ENCODE measurements at places on chromosomes 11 and 22.

DNA sequence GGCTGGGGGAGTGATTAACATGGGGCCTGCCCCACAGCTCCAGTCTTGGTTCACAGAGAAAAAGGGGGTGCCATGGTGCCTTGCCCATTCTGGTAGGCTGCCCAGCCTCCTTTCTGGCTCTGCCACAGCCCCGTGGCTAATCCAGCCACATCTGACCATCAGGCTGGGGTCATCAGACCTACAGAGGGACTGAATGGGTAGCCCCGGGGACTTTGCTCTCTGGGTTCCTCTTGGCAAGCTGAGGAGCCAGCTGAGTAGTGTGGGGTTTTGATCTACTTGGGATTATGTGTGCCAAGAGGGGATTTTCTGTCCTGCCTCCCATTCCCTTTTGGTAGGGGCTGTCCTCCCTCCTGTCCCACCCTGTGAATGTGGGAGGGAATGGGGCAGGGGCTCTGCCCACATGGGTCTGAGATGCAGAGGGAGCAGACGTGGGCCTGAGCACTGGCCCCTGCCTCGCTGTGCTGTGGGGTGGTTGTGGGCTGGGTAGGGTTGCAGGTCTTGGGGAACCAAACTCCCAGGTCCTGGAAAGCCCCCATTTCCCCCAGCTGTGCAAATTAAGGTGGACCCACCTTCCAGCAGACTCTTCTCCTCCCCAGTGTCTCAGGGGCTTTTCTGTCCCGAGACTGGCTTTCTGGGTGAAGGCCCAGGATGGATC is 32.0 kb downstream of the CD82 start:
- H3K4me1 ChIP-seq: peaks cover 40% of the 10 kb centered on the region
- H3K27me3 ChIP-seq: no peaks in the 10 kb centered on the region
- no peak for DNase-seq
- no peaks in the 10 kb centered on the region for H3K36me3 ChIP-seq
- peak overlapping the region; percentile 39 for H3K4me3 ChIP-seq
- no peak overlapping the region for H3K27ac ChIP-seq

GRCh38 chr11:9207229-9207628 is 57.9 kb downstream of the DENND5A start:
- H3K4me3 ChIP-seq: no peak overlapping the region
- H3K27ac ChIP-seq: no peak overlapping the region
- no peak for DNase-seq
- no peaks in the 10 kb centered on the region for H3K27me3 ChIP-seq
- peaks cover 13% of the 10 kb centered on the region for H3K4me1 ChIP-seq
- H3K36me3 ChIP-seq: peaks cover 8% of the 10 kb centered on the region

GRCh38 chr11:70085815-70086769 is 8.0 kb downstream of the ANO1 start:
- no peaks in the 10 kb centered on the region for H3K36me3 ChIP-seq
- no peak for DNase-seq
- H3K4me3 ChIP-seq: no peak overlapping the region
- no peak overlapping the region for H3K27ac ChIP-seq

GRCh38 chr11:103851166-103851651 is 185.2 kb upstream of the DDI1 start:
- H3K4me1 ChIP-seq: no peaks in the 10 kb centered on the region
- H3K36me3 ChIP-seq: no peaks in the 10 kb centered on the region
- H3K4me3 ChIP-seq: no peak overlapping the region
- H3K27me3 ChIP-seq: no peaks in the 10 kb centered on the region

DNA sequence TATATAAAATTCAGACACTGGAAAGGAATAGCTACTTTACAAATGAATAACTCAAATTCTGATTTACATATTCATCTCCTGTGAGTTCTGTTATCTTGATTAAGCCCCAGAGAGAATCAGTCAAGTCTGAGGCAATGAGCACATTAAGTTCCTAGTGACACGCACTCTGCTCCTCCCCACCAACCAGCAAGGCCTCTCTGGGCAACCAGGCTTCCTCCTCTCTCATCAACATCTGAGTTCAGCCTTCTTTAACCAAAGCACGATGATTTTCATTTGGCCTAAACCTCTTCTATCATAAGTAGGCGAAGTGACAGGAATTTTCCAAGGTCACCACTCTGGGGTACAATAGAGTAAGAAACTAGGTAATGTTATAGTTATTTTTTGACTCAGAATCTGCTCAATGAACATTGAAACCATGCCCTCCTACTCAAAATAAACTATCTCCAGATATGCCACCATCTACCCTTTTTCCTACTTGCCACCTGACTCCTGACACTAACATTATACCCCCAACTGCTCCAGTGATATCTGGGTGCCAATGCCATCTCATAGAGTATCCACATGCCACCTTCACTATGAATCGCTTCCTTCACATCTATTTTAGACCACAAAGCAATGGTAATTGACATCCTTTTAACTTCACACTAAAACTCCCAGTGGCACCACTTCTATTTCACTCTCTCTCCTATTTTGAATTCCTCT is 114.8 kb downstream of the FAM76B start:
- H3K4me3 ChIP-seq: no peak overlapping the region
- H3K27ac ChIP-seq: no peak overlapping the region
- no peak for DNase-seq

DNA sequence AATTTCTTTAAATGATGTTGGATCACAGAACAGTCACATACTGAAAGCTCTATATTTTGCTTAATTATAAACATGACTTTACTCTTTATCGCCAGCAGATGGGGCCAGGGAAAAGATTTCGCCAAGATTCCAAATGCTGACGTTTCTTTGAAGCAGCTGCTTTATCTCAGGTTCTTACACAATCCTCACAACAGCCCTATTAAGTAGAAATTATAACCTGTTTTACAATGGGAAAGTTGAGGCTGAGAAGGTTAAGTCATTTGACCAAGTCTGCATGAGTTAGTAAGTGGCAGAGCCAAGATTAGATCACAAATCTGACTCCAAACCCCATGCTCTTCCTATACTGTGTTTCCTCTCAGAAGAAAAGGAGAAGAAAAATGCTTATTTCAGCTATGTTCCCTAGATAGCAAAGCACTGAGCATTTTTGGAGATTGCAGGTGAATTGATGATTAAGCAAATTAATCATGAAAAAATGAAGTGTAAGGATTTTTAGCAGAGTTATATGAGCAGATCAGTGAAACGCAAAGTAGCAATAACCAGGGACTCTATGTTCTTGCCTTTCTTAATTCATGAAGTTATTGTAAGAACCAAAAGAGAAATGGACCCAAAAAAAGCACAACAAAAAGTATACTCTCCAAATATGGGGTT is 79.0 kb downstream of the AASDHPPT start:
- no peak overlapping the region for H3K4me3 ChIP-seq
- H3K27me3 ChIP-seq: no peaks in the 10 kb centered on the region
- no peak overlapping the region for H3K27ac ChIP-seq

- H3K27ac ChIP-seq: no peak overlapping the region
- no peaks in the 10 kb centered on the region for H3K27me3 ChIP-seq
- DNase-seq: no peak
- H3K4me1 ChIP-seq: no peaks in the 10 kb centered on the region
- no peaks in the 10 kb centered on the region for H3K36me3 ChIP-seq
- H3K4me3 ChIP-seq: no peak overlapping the region
Measured at GRCh38 chr11:15097411-15097810, 17.3 kb upstream of the INSC start.

- no peak for DNase-seq
- no peaks in the 10 kb centered on the region for H3K27me3 ChIP-seq
- H3K4me1 ChIP-seq: peaks cover 30% of the 10 kb centered on the region
- peaks cover 72% of the 10 kb centered on the region for H3K36me3 ChIP-seq
- no peak overlapping the region for H3K27ac ChIP-seq
Measured at GRCh38 chr22:36147196-36147791, 13.3 kb downstream of the APOL3 start.

DNA sequence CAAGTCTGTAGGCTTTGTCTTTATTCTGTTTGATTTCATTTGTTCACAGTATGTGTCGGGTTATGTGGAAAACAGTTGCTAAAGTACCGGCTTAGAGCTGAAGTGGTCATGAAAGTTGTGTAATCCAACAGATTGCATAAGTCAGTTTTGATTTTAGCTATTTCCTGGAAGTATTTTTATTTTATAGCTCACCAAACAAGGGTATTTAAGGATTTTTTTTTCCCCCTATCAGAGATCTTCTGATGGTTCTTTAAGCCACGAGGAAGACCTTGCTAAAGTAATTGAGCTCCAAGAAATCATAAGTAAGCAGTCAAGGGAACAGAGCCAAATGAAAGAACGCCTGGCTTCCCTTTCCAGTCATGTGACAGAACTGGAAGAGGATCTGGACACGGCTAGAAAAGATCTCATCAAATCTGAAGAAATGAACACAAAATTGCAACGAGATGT is 55.9 kb downstream of the PPFIA1 start:
- no peaks in the 10 kb centered on the region for H3K27me3 ChIP-seq
- peaks cover 40% of the 10 kb centered on the region for H3K36me3 ChIP-seq
- no peak overlapping the region for H3K4me3 ChIP-seq
- H3K4me1 ChIP-seq: no peaks in the 10 kb centered on the region
- no peak for DNase-seq

- H3K4me3 ChIP-seq: no peak overlapping the region
- no peaks in the 10 kb centered on the region for H3K36me3 ChIP-seq
- H3K4me1 ChIP-seq: no peaks in the 10 kb centered on the region
- H3K27ac ChIP-seq: no peak overlapping the region
Measured at GRCh38 chr11:50298182-50298988, 265.7 kb downstream of the OR4C45 start.

DNA sequence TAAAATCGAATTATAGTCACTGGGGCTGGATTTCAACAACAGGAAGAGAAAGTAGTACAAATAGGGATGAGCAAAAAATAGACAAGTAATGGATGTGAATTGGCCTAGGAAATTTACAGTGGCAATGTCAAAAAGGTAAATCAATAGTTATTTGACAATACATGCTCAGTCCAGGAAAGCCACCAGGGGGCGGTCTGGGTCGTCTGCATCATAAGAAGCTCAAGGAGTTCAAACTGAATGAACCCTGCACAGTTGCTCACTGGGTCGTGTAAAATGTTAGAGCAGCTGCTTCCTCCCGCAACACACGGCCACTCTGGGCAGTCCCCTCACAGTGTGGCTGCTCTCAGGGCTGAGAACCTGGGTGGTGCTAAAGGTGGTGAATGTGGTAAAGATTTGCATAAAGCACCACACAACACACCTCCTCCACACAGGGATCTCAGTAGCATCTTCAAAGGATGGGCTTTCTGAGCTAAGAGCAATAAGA is 85.9 kb downstream of the ZNF280B start:
- H3K36me3 ChIP-seq: no peaks in the 10 kb centered on the region
- H3K4me3 ChIP-seq: no peak overlapping the region
- no peak overlapping the region for H3K27ac ChIP-seq
- H3K27me3 ChIP-seq: no peaks in the 10 kb centered on the region
- H3K4me1 ChIP-seq: no peaks in the 10 kb centered on the region
